ENCODE measurements at places on chromosomes 7 and 10.
A peak's percentile ranks its signal among the peaks of the same experiment; 100 is the strongest.

DNA sequence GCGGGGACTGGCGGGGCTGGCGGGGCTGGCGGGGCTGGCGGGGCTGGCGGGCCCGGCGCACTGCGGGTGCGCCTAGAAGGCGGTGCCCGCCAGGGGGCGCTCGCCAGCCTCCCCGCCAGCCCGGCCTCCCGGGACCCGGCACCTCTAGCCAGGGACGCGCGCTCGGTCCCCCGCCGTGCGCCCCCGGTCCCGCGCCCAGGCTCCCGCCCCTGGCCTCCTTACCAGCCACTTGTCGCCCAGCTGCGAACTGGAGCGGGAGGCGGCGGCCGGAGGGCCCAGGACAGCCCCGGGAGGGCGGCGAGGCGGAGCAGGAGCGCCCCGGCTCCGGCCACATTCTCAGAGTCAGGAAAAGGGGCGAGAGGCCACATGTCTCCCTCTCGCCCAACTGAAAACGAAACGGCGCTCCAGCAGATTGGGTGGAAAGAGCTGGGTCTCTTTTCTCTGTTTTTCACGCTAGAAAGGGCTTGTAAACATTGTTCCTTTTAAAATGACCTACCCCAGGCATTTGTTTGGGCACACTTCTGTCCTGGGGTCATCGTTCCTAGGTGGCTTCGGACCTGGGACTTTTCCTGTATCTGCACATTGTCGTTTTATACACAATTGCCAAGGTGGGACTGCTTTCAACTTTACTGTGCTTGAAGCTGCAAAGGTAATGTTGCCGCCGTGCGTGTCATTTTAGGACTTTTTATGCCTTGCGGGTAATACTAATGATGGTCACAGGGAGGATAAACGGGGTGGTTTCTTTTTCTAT lies 378 bp upstream of the PRKCQ start:
- peak; percentile 21 for DNase-seq

DNA sequence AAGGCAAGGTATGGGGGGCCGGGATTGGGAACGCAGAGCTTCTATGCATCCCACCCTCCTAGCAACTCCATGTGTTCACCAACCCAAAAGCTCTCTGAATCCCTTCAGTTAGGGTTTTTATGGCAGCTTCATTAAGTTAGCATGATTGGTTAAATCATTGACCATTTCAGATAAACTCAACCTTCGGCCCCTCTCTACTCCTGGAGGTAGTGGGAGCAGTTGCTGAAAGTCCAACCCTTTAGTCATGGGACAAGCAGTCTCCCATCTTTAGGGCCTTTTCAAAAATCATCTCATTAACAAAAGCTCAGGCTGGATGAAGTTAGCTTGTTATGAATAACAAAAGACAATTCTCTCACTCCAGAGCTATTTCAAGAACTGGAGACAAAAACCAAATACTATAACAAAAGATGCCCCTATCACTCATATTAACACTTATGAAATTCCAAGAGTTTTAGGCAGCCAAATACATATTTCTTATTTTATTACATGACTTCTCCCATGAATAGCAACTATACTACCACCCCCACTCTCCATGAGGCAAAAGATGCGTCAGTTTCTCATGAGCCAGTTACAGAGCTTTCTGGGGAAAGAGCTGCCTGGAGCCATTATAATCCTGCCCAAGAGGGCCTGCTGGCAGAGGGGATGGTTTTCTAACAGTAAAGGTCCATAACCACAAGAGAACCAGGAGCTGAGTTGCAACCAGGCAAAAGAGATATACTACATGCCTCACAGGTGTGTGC lies 44.6 kb downstream of the SLC16A12 start:
- no peak for DNase-seq

GRCh38 chr7:47047384-47047783 lies 534.5 kb downstream of the TNS3 start:
- no peak for DNase-seq

DNA sequence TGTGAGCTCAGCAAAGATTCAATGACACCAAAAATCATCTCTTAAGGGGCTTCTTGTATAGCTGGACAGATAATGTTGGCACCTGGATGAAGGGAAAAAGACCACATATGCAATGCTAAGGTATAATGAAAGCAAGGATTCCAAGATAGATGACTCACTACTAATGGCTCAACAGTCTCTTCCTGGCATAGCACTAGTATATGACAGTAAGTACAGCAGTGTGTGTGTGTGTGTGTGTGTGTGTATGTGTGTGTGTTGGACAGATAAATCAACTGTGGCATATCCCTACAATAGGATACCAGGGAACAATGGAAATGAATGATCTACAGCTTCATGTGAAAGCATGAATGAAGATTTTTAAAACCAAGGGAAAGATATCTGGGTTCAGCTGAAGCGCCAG lies 257.1 kb downstream of the SFMBT2 start:
- DNase-seq: no peak

All from NCI-H1930 (cell line).